CD4-positive, alpha-beta memory T cell (primary cell): ENCODE measurements at places on chromosomes 2 and 18.

DNA sequence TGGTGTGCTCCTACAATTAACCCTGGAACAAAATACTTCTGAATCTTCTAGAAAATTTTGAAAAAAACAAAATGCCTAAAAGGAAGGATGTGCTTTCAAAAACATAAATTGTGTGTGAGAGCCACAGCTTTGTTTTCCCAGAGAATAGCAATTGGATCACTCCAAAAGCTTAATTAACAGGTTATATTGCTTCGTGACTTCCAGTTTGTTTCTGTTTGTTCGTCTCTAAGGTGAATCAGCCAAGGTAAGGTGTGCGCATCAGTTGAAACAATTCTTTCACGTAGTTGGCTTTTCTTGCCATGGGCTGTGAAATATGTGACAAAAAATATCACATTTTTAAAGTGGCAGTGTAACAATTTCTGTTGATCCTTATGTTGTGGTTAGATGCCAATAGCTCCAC lies 90.3 kb upstream of the BARD1 start:
- no peak for DNase-seq

- DNase-seq: no peak
Measured at GRCh38 chr2:157644776-157645175, 16.1 kb upstream of the ACVR1C start.

- no peak for DNase-seq
Measured at GRCh38 chr18:55088000-55088401, 128.7 kb upstream of the CCDC68 start.

GRCh38 chr18:2680216-2680792 lies 24.8 kb downstream of the SMCHD1 start:
- no peak for DNase-seq

DNA sequence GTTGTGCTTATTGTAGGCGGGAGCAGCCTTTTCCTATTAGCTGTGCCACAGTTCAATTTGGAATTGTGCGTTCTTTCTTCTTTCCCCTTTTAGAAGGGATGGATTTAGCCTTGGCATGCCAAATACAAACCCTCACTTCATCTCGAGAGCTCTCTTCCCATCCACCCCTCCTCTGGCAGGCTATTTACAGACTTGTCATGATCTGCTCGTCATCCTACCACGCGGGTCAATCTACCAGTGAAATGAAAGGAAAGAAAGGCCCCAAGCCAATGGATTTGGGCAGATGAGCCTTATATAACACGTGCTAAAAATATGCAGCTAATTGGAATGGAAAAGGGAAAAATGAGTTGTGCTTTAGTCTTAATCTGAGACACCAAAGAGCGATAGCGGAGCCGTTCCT lies 277.5 kb downstream of the PRKCE start:
- no peak for DNase-seq

DNA sequence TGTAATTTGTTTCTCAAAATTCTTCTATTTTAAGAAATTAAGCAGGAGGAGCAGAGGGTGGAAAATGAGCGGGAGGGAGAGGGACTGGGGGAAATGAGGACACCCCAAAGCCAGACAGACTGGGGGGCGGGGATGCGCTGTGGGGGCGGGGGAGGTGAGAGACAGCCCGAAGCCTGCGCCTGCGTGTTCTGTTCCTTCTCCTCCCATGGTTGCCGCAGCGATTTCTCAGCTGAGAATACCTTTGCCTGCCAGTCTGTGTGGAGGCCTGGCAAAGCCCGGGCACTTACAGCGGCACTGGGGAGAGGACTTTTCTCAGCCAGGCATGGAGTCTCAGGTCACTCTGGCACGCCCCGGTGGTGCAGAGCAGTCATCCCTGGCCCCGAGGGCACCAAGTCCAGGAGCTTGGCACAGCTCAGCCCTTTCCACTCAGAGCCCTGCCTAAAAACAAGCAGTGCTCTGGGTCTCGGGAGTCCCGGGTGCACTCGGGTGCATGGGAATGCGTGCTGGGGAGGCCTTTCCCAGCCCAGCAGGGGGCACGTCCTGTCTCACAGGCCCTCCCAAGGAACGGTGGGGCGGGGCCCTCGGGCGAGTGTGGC lies 289.3 kb upstream of the HS6ST1 start:
- no peak for DNase-seq

- DNase-seq: no peak
Measured at GRCh38 chr2:224174521-224174920, 135.4 kb upstream of the SERPINE2 start.

DNA sequence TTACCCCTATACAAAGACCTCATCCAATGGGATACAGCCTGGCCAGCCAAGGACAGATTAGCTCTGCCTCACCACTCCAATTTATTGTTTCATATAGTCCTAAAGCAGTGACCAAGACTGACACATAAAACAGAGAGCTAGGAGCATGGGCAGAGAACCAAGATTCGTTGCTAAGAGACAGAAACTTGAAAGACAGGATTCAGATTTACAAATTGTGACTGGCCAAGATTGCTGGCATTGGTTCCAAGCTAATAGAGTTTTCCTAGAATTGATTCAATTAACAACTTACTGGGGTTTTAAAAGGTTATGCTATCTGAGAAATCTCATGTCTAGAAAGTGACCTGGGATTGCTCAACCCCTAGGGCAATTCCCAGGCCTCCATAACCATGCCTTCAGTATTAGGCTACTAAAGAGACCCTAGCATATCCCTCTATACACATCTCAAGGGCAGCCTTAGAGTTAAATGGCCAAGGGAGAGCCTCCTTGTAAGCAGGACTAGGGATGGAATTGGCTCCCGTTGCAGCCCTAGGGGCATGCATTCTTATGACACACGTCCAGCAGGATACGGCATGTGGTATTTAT lies 75.6 kb downstream of the ICOS start:
- no peak for DNase-seq

DNA sequence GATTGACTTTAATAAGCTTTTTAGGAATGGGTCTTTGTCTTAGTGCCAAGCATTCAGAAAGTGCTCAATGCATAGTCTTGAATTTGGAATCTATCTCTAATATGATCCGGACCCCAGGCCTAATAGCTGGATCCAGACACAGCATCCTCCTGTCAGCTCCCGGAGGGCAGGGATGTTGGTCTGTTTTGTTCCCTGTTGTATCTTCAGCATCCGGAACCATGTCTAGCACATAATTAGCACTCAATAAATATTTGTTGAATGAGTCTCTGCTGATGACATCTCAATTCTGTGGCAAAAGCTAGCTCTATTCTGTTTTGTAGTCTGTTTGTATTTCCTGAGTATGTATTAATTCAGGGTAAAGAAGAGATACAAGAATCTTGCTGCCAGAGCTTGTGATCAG lies 169.1 kb downstream of the DCDC2C start:
- DNase-seq: no peak

DNA sequence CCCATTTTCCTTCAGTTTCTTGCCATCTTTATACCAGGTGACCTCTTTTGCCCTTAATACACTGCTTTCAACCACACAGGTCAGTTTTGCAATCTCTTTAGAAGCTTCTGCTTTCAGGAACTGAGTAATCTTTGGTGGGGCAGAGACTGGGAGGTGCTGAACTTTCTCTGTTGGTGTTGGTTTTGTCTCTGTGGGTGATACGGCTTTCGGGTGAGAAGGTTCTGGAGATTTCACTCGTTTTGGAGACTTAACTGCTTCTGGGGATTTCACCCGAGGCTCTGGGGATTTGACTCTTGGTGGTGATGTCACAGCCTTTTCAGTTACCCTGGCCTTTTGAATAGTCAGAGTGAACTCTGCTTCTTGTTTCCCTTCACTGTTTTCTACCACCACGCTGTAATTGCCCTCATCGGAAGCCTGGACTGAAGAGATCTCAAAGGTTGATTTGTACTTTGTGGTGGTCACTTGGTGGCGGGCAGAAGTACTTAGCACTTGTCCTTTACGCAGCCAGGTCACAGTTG lies 50.4 kb downstream of the PLEKHA3 start:
- no peak for DNase-seq

DNA sequence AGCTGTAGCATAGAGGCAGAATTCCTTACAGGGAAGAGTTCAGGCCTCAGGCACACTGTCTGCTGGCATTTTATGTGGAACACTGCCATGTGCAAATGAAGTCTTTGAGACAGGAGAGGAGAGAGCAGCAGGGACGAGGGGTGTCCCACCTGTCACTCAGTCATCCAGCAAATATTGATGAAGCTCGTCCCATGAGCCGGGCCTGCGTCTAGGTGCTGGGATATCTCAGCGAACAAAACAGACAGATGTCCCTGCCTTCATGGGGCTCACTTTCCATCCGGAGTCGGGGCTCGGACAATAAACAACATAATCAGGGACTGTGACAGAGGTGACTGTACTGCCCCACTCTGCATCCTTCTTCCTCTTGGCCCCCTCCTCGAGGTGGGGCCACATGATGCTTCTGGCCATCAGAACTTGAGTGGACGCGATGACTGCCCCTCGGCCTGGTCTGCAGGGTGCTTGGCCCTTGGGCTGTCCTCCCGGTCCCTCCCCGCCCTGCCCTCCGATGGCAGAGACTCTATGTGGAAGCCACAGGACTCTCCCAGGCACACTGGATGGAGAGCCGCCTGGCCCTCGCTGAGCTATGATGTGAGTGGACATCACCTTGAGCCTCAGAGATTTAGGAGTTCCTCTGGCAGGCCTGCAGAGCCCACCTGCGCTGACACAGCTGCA lies 78.8 kb downstream of the MBP start:
- no peak for DNase-seq

DNA sequence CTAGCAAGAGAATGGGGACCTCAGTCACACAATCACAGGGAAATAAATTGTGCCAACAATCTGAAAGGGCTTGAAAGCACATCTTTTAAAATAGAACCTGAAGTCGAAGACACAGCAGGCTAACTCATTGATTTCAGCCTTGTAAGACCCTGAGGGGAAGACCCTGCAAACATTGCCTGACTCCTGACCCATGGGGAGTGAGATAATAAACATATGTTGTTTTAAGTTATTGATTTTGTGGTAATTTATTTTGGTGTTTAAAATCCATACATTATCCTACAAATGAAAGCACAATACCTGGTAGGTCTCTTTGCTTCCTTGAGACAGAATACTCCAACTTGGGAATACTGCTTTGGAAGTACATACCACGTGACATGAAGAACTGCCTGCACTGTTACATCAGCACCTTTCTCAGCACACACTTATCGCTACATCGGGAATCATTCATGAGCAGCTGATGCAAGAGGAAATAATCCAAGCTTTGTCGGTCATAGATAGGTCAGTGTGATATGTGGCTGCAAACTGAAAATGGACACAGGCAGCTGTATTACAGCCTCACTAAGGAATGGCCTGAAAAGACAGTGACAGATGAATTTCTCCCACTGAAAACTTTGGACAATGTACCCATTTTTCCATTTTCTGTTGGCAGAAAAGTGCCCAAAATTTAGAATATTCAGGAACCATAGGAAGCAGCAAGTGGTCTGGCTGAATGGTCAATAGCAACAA lies 494.5 kb upstream of the MAP2 start:
- no peak for DNase-seq

DNA sequence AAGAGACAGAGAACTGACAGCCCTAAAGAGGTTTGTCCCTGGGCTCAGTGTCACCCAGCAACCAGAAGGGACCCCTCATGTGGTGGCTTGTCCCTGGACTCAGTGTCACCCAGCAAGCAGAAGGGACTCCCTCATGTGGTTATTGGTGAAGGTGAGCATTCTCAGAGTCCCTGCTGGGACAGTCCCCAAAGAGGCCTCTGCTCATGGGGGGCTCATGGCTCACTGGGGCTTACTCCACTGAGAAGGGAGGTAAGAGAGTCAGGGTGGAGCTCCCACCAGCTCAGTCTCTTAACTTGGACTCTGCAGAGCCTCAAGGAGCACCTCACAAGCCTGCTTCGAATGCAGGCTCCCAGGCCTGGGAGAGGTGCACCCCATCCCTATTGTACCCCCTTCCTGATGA lies 145.2 kb upstream of the COPS8 start:
- no peak for DNase-seq

GRCh38 chr2:236014408-236015131 lies 153.6 kb downstream of the GBX2 start:
- DNase-seq: no peak

GRCh38 chr18:74906184-74906583 lies 302.8 kb downstream of the PTGR3 start:
- DNase-seq: no peak

- no peak for DNase-seq
Measured at GRCh38 chr2:1489486-1489885, 76.2 kb downstream of the TPO start.

GRCh38 chr2:23065936-23066335 lies 319.0 kb upstream of the KLHL29 start:
- DNase-seq: no peak

DNA sequence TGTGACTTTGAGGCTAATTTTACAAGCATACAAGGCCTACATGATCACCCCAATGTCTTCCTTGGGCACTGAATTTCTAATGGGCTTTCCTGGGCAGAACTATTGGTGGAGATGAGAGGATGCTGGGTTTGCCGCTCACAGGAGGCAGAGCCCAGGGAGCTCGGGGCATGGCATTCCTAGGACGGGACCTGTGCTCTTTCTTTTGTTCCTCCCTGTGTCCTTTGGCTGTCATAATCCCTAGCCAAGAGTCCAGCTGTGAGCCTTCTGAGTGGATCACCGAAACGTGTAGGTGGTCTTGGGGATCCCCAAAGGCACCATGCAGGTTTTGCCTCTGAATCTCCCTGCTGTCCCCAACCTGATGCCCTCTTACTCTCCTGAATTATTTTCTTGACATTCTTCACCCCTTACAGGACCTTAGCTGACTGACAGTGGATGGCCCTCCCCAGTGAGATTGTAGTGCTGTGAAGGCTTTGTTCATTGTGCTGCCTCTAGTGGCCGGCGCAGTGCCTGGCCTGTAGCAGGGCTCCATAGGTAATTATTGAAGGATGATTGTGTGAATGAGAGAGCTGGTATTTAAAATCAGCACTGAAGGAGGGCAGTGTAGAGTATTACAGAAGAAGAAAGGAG lies 221.9 kb downstream of the ZNF407 start:
- no peak for DNase-seq

DNA sequence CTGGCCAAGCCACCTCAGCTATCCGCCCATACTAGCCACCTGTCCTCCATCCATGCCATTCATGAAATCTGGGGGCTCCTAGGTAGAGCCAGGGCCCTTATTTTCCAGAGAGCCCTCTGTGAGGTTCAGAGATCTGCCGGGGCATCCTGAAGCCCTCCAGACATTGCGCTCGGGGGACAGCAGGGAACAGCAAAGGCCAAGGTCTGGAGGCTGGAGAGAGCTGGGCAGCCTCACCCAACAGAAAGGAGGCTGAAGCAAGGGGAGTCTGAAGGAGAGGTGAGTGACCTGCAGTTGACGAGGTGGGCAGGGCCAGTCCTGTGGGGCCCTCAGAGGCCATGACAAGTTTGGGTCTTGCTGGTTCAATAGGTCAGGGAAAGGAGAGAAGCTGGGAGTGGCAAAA lies 8.6 kb upstream of the DES start:
- no peak for DNase-seq

DNA sequence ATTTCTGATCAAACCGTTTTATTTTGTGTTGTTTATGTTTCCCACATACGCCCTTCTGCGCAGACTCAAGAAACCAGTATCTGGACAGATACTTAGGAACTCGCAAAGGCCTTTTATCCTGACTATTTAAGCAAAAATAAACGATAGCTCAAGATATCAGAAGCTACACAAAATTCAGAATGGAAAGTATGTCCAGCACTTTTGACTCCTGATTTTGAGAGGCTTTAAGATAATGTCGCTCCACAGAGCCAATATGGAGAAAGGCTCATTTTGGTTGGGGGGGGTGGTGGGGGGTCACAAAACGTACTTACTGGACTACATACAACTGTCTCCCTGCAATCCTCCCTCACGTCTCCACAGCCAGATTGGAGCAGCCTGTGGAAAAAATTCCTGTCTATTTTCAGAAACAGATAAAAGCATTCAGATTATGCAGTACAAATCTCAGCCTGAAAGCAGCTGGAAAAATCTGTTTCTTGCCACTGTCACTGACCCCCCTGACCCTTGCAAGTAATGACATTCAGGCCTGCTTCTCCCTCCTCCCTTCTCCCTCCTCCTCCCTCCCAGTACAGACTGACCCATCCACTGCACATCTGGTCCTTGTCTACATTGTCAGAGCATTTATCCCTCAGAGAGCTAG lies 34.9 kb upstream of the LCLAT1 start:
- no peak for DNase-seq
